ENCODE measurements at places on chromosomes 3 and 15.

DNA sequence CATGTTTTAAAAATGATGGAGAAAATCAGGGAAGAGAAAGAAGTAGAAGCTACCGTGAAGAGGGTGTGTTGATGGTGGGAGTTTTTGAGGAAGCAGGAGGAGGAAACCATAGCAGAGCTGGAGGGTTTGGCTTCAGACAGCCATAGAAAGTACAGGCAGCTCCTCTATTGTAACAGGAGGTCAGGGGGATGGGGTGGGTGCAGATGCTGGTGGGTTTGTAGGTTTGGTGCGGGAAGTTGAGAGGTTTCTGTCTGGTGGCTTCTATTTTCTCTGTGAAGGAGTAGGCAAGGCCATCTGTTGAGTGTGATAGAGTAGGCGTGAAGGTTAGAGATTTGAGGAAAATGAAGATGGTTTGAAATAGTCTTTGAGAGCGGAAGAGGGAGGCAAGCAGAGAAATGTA lies 97.7 kb upstream of the TBC1D5 start:
- no peak for DNase-seq

- no peak for DNase-seq
These were observed 90.2 kb downstream of the LINGO1 start for GRCh38 chr15:77542491-77543001.

- no peak for DNase-seq
These were observed 101.2 kb downstream of the RFTN1 start for GRCh38 chr3:16412192-16412800.

DNA sequence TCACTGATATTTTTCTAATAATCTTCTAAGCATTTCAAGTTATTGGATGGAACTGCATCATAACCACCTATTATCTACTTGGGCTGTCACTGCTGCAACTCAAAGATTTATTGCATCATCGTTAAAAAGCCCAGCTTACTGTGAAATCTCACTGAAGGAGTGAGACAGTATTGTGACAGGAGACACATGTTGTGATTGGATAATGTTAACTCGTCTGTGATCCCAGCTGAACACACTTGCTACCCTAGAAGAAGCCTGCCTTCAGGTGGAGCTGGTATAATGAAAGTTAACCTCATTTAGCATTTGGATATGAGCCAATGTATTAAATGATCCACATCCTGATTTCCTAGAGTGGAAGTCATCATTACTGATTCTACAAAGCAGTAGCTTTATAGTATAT lies 138.1 kb downstream of the MAP2K5 start:
- no peak for DNase-seq

DNA sequence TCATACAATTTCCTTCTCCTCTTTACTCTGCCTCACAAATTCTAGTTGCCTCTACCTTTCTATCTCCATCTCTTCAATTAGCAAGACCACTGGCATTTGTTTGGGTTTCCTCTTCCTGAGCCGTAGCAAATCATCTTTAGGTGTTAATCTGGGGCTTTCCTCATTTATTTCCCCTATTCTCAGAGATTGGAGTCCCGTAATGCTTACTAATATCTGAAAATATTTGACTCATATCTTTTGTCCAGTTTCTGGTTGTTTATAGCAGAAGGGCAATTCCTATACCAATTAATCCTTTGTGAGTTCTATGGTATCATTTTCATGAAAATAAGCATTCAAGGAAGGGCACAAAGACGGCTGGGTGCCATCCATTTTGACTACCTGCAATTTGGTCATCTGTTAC lies 103.7 kb downstream of the NR2E3 start:
- no peak for DNase-seq

- no peak for DNase-seq
These were observed 4.1 kb upstream of the COL6A5 start for GRCh38 chr3:130341388-130341787.

DNA sequence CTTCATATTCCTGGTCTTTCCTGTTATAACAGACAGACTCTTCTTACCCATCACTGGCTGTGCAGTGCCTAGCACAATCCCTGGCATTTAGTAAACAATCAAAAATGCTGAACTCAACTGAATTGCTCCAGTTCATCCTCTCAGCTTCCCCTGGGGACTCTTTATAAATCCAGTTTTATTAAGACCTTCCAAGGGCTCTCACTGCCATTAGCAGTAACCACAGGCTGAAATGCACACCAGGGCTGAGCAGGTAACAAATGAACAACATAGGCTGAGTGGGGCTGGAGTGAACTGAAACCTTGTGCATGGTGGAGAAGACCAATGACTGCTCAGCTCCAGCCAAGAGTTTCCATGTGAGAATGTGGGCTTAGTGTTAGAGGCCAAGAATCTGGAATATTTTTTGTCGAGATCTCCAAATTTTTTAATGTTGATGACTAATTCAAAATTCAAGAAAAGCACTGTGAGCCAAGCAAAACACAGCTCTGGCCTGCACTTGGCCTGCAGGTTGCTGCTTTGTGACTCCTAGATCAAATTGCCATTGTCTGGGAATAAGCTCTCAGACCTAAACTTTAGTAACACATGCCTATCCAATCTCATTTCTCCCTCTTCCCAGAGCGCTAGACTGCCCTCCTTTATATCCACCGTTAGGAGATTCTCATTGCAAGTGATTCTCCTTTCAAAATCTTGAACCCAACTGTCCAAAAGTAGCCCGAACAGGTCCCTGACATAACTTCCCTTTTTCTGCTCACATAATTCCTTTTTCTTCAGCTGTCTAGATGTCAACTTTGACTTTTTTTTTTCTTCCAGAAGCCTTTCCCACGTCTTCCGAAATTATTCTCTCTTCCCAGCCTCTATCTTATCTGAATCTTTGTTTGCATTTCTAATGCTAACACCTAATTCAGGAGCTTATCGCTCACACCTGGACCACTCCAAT lies 7.4 kb downstream of the SQOR start:
- DNase-seq: no peak

DNA sequence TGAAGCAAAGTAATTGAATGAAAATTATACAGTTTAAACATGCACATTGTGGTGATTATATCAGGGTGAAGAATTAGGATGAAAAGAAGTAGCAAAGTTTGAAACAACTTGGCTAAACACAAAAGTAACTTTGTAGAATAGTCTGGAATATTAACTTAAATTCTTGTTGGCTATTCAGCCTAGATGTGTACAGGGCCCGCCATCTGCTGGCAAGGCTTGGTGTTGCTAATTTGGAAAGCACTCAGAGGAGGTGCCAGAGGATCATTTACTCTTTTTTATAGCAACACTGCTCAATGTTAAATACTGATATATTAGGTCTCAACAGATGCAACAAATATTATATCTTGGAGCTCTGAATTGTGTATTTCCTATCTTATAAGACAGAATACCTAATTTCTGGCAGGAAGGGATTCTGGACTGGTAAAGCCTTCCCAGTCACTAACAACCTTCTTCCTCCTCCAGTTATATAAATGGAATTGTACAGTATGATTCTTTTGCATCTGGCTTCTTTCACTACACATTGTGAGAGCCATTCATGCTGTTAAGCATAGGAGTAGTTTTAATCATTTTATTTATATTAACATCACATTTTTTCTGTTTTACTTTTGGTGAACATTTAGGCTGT lies 36.1 kb downstream of the TTC23 start:
- peak; percentile 40 for DNase-seq

GRCh38 chr3:187832202-187832601 lies 86.9 kb upstream of the BCL6 start:
- DNase-seq: no peak
